MM.1S (cell line): ENCODE measurements at places on chromosomes 3 and 15.
A peak's percentile ranks its signal among the peaks of the same experiment; 100 is the strongest.

DNA sequence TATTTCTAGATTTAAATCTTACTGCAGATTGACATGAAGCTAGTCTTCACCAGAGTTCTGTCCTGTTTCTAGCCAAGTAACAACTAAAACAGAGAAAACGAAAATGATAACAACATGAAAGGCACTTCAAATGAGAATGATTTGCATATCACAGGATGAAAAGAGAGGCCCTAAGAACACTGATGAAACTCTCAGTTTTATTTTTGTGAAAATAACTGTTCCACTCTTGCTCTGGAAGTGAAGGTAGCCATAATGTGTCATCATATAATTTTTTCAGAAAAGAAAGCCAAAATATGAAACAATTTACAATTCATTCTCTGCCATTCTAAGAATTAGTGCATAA lies 274.4 kb downstream of the ADAMTSL3 start:
- peak; percentile 86 for DNase-seq

DNA sequence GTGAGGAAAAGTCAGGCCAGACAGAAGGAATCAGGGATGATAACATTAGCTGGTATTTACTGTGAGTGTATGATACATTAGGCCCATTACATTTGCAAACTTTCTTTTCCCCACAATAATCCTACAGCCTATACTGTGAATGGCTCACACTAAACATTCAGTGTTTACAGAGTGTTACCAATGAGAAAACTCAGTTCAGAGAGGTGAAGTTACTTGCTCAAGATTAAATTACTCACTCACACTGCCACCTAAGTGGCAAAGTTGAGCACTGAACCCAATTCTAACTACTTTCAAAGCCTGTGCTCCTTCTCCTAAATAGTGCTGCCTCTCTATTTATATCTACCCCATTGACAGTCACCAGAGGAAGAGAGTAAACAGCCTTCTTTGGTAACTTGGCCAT lies 8.5 kb downstream of the XPC start:
- DNase-seq: no peak

DNA sequence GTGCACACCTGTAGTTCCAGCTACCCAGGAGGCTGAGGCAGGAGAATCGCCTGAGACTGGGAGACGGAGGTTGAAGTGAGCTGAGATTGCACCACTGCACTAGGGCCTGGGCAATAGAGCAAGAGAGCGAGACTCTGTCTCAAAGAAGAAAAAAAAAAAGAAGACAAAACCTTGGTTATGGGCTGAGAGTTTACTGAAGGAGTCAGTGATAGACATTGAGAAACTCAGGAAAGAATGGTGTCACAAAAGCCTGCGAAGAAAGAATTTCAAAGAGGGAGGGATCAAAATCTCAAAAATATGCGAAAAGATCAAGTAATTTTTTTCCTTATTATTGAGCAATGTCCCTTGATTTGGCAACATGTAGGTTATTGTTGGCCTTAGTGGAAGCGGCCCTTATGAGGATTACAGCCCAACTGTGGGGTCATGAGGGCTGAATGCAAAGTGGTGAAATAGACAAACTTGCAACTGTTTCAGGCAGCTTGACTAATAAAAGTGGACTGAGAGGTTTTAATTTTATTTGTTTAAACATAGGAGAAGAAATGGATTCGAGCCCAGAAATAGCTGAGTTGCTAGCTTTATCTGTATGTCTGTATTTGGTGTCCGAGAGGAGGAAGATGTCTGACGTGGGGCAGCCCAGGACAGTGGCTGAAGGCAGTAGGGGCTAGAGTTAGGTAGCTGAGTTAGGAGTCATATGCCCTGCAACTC lies 18.8 kb upstream of the CELF6 start:
- no peak for DNase-seq

- no peak for DNase-seq
Measured at GRCh38 chr15:23524816-23525215, 40.7 kb upstream of the MKRN3 start.

- DNase-seq: no peak
Measured at GRCh38 chr15:100001405-100001804, 268.2 kb upstream of the LYSMD4 start.

- DNase-seq: no peak
Measured at GRCh38 chr15:31396881-31397560, 70.4 kb downstream of the KLF13 start.
